ENCODE measurements at places on chromosomes 11 and 22. TPM values are rescaled to one million over a fixed set of nuclear protein-coding genes. Genes with fewer than 3 reads are reported as not detected.

Gene FJX1
- 7.4 TPM for total RNA-seq

Gene ARHGAP8
- total RNA-seq, result 9.3 TPM

Gene RNASEH2C
- total RNA-seq, result 66.8 TPM

Gene ATG13
- total RNA-seq, result 39.0 TPM

Gene OR8G1
- not detected for total RNA-seq

Gene CRACR2B
- 4.9 TPM for total RNA-seq

Gene SLC22A9
- not detected for total RNA-seq

DNA sequence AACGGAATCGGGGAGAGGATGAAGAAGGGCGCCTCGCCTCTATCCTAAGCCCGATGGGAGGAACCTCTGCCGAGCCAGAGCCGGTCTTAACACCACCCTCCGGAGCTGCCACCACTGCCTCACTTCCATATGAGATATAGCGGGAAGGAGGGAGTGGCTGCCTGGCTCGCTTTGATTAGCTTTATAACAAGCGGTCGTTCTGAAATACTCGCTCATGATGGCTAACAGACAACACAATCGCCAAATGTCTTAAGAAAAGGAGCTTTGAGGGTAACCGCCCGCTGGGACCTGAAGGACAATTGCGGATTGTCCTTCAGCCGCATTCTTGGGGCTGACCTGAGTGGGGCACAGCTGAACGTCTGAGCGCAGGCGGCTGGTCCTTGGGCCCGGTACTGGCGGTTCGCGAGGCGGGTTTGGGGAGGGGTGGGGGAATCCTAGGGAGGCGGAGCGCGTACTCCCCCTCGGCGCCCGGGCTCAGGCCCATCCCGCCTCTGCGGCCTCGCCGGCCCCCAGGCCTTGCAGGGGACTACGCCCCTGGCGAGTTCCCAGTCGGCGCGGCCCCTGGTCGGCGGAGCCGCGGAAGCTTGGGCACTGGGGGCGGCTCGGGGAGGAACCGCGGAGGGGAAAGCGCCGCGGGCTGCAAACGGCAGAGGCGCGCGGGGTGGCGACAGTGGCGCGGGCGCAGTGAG, at the start of gene PLAAT5:
Gene PLAAT5 (minus strand): TSS at position 617 of the 689 bp plus-strand sequence. CDS start 133 bp downstream, at position 484.
- no peak for DNase-seq

- DNase-seq, result no peak
Observed at GRCh38 chr11:132523929-132524328, 1008.4 kb downstream of the OPCML start.

DNA sequence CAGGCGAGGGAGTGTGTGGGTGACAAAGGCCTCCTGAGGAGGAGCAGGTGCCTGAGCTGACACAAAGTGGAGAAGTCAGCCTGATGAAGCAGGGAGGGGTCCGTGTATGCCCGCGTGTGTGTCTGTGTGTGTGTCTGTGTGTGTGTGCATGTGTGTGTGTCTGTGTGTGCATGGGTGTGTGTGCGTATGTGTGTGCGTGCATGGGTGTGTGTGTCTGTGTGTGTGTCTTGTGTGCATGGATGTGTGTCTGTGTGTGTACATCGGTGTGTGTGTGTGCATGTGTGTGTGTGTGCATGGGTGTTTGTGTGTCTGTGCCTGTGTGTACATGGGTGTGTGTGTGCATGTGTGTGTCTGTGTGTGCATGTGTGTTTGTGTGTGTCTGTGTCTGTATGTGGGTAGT, 65.6 kb upstream of the EIF3D start:
- no peak for DNase-seq

GRCh38 chr22:36562261-36562835, 33.4 kb upstream of the EIF3D start:
- no peak for DNase-seq

DNA sequence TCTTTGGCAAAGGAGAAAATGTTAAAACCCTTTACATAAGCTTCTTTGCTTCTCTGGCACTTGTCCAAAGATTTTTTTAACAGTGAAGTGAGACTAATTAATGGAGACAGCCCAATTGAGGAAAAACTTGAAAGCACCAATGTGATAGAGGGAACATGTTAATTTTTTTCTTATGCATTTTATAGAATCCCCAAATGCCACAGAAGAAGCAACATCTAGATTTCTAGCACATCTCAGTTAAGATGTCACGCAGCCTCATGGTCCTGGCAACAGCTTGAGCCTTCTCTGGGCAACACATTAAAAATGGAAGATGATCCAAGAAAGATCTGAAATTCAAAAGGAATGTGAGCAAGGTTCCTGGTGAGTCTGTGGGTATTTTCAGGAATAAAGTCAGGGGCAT, 48.5 kb downstream of the PACSIN2 start:
- no peak for DNase-seq

DNA sequence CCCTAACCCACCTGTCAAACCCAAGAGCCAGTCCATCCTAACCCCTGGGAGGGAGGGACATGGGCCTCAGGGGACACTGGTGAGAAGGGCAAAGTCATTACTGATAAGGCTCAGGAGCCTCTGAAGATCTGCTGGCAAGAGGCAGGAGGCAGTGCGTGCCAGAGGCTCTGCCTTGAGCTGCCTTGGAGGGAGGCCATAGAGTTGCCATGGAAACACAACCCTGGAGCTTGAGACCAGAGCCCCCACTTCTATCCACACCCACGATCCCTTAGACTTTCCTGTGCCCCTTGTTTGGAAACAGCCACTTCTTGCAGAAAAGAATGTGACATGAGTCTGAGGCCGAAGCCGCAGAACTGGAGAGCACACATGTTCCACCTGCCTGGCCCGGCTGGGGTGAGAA, 89.7 kb upstream of the CSNK2A3 start:
- DNase-seq, result no peak

DNA sequence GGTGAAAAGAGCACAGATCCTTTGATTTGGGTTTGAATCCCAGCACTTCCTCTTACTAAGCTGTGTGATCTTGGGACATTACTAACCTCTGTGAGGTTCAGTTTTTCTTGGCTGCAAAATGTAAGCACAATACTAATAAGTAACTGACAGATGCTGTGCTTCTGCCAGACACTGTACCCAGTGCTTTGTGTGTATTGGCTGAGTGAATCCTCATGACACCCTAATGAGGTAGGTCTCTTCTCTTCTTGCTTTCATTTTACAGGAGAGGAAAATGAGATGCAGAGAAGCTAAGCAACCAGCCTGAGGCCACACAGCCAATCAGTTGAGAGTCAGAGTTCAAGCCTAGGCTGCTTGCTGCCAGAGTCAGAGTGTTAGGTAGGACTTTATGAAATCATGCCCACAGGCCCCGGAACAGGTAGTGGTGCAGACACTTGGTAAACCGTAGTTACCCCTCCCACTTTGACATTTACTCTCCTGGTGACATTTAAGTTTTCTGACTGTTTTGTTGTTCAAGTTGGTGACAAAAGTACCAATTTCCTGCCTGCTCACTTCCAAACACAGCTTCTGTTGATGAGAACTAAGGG, 21.2 kb downstream of the PTPRJ start:
- DNase-seq, result no peak

DNA sequence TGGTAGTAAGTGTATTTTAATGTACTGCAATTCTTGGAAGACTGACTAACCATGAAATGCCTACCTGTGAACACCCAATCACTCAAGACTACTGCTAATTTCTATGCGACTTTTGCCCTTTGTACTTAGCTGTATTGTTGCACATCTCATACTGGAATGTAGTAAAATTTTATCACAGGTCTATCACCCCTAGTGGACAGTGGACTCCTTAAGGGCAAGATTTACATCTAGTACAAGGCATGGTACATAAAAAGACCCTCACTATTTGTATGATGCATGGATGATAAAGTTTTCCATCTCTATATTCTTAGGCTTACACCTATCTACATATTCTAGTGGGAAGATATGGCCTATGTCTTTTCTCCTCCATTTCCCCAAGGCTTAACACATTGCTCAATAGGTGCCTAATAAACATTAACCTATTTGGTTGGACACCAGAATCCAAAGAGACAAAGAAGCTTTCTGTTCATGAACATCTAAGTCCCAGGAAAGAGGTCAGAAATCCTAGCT, 26.1 kb downstream of the SERGEF start:
- no peak for DNase-seq

DNA sequence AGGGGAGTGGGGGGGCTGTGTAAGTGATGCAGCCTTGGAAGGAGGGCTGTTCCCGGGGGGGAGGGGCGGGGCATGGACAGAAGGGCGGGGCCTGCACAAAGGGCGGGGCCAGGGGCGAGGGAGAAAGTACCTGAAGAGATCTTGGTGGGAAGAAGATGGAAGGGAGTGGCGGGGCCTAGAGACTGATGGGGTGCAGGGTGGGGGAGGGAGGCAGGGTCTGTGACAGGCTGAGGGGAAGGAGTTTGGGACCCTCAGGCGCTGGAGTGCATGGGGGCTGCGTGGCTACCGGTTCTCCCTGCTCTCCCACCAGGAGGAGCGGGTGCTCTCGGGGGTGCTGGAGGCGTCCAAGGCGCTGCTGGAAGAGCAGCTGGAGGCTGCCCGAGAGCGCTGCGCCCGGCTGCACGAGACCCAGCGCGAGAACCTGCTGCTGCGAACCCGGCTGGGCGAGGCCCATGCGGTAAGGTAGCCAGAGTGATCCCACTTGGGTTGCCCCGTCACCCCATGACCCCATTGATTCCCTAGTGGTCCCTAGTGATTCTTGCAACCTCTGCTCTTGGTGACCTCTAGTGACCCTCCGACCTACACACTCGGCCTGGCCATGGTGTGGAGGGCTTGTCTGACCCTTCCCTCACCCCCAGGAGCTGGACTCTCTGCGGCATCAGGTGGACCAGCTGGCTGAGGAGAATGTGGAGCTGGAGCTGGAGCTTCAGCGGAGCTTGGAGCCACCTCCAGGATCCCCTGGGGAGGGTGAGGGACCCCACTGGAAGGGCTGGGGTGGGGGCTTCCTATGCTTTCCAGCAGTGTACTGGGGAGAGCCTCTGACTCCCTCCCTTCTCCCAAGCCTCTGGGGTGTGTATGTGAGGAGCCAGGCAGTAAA, 3.1 kb downstream of the CCDC88B start:
- no peak for DNase-seq

DNA sequence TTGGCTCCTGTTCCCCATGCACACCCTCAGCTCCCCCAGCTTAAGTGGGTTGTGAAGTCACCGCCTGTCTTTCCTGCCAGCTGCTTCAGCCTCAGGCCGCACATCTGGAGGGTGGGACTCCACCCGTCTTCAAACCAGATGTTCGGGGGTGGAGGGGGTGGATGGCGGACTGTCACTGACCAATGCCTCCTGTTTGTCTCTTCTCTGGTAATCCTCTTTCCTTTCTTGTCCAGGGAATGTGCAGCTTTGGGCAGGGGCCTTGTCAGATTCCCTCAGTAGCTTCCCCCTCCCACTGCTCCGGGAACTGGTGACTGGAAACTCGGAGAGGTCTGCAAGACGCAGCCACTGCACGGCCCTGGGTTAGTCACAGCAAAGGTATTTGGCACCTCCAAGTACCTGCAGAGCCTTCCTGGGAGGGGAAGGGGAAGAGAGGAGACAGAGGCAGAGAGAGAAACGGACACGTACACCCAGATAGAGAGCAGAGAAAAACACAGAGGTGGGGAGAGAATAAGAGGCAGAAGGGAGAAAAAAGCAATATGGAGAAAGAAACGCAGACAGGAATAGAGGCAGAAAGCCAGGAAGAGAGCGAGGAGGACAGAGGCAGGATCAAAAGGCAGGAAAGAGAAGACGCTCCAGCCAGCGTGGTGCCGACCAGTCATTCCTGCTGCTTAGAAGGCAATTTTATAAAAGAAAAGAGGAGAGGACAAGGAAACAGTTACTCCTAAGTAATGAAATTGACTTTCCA, 56.1 kb upstream of the TIMP3 start:
- no peak for DNase-seq

GRCh38 chr11:1156506-1157340, 1.0 kb upstream of the MUC5AC start:
- no peak for DNase-seq

- DNase-seq, result no peak
Observed at GRCh38 chr11:121235057-121235456, 57.5 kb upstream of the SC5D start.

DNA sequence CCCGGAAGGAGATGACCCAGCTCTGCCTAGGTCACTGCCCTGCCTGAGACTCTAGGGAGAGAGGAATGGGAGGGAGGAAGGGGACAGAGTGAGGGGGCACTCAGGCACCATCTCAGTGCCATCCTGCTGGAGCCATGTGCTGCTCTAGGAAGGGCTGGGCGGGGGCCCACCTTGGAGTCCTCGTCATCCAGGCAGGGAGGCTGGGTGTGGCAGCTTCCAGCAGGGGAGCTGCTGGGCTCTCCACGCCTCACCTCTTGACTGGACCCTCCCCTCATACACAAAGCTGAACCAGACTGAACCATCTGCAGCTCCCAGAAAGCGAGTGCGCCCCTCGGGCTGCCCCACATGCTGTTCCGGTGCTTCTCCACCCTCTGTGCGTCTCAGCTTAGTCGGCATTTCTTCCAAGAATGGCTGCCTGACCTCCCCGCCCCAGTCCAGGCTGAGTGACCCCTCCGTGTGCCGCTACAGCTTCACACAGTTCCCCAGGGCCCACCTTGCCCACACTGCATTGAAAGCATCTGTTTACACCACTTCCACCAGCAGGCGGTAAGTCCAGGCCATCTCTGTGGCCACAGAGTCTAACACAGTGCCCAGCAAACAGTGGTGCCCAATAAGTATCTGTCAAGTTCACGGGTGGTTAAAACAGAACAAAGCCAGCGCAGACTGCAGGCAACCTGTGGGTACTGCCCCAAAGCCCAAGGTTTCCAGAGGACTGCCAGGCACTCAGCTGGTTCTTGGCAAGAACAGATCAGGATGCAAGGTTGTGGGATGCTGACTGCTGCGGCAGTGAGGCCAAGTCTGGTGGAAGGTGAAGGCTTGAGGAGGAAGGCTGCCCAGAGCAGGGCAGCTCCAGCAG, 9.4 kb upstream of the TRIM29 start:
- DNase-seq, result no peak

DNA sequence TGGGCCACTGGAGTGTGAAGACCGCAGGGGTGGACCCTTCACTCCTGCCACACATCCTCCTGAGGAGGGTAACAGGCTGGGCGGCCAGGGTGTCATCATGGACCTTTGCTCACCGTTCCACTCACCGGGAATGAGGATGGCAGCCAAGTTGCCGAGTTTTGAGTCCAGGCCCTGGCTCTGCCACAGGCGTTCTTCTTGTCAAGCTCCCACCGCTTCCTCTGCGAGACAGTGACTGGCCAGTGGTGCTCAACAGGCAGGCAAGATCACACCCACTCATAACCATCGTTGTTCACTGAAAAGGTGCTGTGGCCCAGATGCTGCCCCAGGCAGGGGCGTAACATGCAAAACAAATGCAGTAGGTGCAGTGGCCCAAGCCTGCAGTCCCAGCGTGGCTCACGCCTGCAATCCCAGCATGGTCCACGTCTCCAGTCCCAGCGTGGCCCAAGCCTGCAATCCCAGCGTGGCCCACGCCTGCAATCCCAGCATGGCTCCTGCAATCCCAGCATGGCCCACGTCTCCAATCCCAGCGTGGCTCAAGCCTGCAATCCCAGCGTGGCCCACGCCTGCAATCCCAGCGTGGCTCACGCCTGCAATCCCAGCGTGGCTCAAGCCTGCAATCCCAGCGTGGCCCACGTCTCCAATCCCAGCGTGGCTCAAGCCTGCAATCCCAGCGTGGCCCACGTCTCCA, 5.0 kb upstream of the PANX2 start:
- DNase-seq, result no peak

GRCh38 chr11:110886288-110886970, 174.2 kb upstream of the ARHGAP20 start:
- DNase-seq, result no peak

- no peak for DNase-seq
Observed at GRCh38 chr11:10990160-10990559, 132.3 kb upstream of the ZBED5 start.

Data from vagina (tissue), 2 donors.